CD8-positive, alpha-beta memory T cell (primary cell): ENCODE measurements at places on chromosomes 16 and 17.

DNA sequence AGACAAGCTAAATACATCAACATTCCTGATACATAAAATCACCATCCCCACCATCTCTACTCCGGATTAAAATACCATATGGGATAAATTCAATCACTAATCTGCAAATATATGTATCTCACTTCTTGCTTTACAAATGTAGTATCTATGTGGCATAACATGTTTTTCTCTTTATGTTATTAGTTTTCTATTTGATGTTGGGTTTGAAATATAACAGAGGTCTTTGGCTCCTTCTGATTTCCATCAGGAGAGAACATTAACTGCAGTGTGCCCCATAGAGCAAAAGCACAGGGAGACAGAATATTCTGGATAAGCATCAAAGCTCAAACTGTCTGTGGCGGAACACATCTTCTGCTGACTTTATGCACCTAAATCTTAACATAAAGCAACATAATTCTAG, 547.2 kb upstream of the CDH8 start:
- DNase-seq, result no peak

- no peak for DNase-seq
Observed at GRCh38 chr16:28923652-28924398, 1.2 kb downstream of the RABEP2 start.

GRCh38 chr17:40551879-40552768, 13.1 kb downstream of the CCR7 start:
- DNase-seq, result peak; percentile 10

- DNase-seq, result no peak
Observed at GRCh38 chr17:47252766-47253512, 688 bp upstream of the ITGB3 start.

DNA sequence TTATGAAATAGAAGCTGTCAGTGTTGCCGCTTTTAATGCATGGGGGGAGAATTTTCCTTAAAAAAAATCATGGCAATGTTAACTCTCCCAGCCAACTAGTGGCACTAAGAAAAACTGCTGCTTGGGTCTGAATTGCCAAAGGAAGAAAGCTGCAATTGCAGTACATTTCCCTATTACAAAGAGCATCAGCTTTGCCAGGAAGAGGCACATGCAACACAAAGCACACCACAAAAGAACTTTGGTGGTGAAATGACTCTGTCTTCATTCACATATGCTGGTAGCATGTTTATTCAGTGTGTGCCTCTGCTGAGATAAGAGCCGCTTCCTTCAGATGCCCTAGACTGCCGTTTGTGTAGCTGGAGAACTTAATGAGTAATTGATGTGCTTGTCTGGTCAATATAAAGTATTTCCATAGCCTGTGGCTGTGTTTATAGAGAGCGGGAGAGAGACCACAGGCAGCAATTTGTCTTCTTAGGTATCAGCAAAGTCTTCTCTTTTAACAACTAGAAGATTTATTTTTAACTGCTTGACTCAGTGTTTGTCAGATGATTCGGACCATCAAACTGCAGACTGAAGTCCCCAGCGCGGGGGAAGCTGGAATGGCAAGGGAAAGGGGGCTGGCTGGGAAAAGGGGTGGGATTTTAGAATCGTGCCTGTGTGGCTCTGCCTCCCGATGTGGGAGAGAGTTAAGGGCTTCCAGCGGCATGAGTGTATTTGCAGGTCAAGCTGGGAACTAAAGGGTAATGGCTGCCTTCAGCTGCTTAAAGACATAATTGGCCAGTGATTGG, 115.1 kb downstream of the MRTFB start:
- no peak for DNase-seq

GRCh38 chr17:36089888-36090836, at the start of gene CCL3:
Gene CCL3 (minus strand): TSS chr17:36090143. CDS start chr17:36090058, 85 bp downstream.
- DNase-seq, result no peak
